ENCODE measurements at places on chromosomes 12 and 14.
A peak's percentile ranks its signal among the peaks of the same experiment; 100 is the strongest.

DNA sequence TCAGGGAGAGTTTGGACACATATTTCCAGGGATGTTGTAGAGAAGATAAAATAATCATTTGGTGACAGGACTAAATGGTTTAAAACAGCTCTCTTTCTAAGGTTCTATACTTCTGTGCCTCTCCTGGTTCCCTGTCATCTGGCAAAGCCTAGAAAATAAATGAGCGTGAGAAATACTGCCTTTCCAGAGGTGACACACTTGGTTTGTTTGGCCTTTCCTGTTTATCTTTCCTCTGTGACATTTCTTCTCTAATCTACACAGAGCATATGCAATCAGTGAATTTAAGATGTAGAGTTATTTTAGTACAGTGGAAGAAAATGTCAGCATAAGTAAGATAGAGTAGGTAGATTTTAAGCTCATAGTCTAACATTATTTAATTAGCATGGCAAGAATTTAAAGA is 22.0 kb upstream of the SSTR1 start:
- DNase-seq: no peak

DNA sequence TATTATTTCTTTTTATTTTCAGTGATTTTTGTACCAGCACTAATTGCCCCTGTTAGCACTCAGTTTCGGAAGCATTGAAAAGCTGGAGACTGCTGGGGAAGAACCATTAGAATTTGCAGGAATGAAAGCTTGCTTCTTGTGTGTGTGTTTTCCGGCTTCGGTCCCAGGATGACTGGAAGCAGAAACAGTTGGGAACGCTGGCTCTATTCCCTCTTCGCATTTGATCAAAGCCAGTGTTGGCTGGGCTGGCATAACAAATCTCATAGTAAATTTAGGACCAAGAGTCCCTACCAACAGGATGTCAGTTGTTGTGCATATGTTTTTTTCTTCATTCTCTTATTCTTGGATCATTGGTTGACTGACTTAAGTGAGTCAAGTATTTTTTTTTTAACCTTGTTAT is 53.6 kb upstream of the TRAF3 start:
- peak; percentile 5 for DNase-seq

DNA sequence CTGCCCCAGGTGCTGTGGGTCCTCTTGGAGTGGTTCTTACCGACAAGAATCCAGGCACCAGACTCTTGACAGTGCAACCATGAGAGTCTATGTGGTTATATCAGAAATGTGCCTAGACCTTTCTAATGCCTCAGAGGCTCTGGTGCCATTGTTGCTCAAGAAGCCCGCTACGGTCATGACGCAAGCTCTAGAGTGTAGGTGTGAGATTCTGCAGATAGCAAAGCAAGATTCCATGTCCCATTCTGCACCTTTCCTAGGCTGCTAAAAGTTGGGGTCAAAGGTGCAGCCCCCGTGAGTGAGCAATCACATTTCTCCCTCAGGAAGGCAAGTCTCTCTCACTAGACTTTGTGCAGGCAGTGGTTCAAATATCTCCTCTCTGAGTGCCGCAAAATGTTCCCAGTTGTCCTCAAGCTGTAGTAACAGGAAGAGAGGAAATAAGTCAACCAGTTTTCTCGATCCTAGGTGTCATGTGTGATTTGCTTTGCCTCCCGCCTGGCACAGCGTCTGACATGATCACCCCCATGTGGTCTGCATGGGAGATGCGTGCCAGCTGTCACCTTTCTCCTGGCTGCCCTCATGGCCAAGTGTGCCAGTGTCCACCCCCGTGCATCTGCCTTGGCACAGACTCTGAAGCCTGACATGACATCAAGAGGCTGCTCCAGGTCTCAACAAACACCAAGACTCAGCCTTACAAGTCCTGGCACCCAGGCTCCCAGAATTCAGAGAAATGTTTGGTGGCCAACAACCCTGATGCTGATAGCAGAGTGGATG is 122.5 kb upstream of the COCH start:
- DNase-seq: no peak

- no peak for DNase-seq
Measured at GRCh38 chr12:106051853-106052531, 86.8 kb downstream of the NUAK1 start.

- peak; percentile 19 for DNase-seq
Measured at GRCh38 chr12:31877884-31878283, 81.3 kb upstream of the RESF1 start.

- DNase-seq: no peak
Measured at GRCh38 chr12:91695964-91696363, 449.7 kb downstream of the BTG1 start.

GRCh38 chr14:43359317-43359716 is 1147.8 kb downstream of the FSCB start:
- no peak for DNase-seq

GRCh38 chr14:51331486-51332367 is 91.7 kb downstream of the TMX1 start:
- DNase-seq: no peak

DNA sequence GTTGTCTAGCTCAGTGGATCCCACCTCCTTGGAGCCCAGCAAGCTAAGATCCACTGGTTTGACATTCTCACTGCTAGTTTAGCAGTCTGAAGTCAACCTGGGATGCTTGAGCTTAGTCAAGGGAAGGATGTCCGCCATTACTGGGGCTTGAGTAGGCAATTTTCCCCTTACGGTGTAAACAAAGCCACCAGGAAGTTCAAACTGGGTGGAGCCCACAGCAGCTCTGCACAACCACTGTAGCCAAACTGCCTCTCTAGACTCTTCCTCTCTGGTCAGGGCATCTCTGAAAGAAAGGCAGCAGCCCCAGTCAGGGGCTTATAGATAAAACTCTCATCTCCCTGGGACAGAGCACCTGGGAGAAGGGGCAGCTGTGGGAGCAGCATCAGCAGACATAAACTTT is 16.7 kb upstream of the TAS2R43 start:
- no peak for DNase-seq

- no peak for DNase-seq
Measured at GRCh38 chr12:45688183-45688582, 41.3 kb upstream of the ARID2 start.

DNA sequence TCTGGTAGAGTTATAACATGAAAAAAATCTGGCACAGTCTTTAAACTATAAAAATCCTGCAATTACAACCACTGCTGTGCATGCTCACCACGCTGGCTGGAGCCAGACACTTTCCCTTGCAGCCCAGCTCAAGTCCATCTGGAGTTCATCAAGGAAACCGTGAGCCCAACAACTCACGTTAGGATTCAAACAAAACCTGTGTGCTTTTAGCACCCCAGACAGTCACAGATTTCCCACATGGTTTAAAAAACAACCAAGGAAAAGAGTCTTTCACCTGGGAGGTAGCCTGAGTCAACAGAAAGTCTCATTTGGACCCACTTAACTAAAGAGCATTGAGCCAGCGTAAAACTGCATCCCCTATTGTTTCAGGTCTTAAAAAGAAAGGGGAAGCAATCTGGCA is 4.7 kb downstream of the LRIG3 start:
- DNase-seq: no peak

DNA sequence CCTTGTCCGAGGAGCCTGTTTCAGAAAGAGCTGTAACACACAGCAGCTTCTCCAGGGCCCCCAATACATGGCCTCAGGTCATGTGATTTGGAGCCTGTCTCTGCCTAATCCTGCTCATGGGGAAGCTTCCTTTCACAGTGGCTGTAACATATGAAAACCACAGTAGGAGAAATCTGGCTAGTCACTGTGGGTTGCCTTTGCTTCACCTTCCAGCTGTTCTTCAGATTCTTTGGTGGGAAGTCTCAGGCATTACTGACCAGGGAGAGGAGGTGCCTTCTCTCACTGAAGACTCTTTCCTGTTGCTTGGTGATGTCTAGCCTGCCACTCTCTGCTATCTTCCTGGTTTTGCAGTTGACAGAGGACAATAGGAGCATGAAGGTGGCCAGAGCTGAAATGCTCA is 350.6 kb downstream of the DPF3 start:
- DNase-seq: no peak

DNA sequence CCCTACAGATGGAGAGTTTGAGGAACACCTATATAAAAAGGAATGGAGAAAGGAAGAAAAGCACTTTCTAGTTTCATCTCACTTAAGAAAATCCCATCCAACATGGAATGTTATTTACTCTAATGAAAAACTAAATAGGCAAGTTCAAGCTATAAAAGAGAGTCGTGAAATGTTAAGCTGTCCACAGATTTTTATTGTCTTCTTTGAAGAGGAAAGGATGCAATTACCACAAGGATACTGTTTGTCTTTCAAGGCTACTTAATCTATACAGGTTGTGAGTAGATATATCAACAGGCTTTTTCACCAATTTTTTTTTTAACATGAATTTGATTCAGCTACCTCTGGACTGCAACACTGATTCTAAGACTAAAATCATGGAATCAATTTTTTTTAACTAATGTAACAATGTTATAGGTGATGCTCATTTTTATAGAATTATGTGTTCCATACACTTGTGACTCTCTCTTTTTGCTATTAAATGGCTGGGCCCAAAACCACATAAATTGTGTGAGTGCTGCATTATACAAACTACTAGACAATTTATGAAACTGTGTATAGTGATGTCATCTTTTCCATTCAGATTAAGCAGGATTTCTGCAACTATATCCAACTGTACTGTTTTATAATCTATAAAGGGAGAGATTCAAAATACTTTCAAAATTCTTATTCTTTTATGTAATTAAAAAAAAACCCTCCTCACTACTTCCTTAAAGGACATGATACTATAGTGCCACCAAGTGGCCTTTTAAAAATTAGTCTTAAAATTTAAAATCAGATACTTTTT is 26.8 kb upstream of the BMAL2 start:
- DNase-seq: no peak

DNA sequence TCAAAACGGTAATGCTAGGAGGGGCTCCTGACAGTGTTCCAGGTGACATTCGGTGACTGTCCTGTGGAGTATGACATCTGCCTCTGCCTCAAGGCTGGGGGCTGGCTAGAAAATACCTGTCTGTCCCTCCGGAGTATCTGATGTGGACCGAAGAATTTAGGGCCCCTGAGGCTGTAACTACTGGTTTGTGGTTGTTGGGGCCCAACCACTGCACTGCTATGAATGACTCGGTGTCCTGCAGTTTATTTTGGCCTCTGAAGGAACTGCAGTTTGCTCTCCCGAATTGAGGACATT is 198.9 kb upstream of the CAND1 start:
- peak; percentile 58 for DNase-seq

GRCh38 chr14:91985521-91986255 is 38.2 kb upstream of the FBLN5 start:
- DNase-seq: no peak

All from activated CD8-positive, alpha-beta memory T cell treated with anti-CD3 and anti-CD28 coated beads for 24 hours (primary cell).